Muscle of back (tissue), 13 donors: ENCODE measurements at places on chromosomes 16 and 17. TPM values are rescaled to one million over a fixed set of nuclear protein-coding genes. Genes with fewer than 3 reads are reported as not detected.

GRCh38 chr17:69093279-69093789, 32.6 kb upstream of the ABCA9 start:
- peak; percentile 51 for DNase-seq

DNA sequence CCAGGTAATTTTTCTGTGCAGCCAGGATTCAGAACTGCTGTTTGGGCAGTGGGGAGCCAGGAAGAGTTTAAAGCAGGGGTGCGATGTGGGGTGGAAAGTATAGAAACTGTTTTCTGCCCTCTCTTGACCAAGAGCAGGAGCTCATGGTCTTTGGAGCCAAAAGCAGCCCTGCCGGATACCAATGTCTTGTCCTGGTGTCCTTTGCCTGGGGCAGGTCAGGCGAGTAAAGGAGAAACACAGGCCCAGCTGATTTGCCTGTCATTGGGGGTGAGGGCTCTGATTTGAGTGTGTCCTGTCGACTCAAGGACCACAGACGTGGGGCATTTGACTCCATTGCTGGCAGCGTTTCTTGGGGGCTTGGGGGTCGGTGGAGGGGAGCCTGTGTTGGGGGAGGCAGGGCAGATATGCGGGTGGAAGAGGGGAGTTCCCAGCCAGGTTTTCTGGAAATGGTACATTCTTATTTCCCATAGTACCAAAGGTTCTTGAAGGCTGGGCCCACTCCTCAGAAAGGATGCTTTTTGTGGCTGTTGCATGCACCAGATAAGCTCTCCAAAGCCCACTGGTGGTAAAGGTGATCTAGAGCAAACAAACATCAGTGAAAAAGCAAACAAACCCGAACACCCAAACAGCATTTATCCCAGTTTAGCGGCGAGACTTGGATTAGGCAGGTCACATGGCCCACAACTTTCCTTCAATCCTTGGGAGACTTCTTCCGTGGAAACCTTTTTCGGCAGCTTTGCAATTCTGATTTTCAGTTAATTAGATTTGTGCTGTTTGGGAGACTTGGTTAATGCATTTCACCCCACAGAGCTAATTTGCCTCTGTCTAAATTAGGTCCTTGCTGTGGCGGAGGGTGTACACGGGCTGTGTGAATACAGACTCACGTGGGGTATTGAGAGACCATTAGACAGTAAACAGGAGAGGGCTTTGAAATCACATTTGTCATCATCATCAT, 59.0 kb downstream of the MSI2 start:
- DNase-seq: no peak

- DNase-seq: no peak
Measured at GRCh38 chr16:65497571-65497970, 375.7 kb upstream of the CDH11 start.

DNA sequence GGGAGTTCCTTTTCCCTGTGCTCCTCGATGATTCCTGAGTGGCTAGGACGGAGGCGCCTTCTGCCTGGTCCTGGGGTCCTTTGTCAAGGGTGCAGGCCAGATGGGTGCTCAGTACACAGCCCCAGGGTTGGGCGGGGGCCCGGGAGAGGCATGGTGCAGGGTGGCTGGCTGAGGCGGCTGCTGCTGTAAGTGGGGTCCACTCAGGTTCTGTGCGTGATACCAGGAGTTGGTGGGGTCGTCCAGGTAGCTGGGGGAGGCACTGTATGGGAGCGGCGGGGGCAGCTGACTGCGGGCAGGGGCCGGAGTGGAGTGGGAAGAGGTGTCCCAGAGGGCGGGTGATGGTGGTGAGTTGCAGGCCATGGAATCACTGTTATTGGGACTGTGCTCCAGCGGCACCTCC, 3.6 kb downstream of the DLX3 start:
- no peak for DNase-seq

GRCh38 chr16:67773099-67773498, 33.3 kb downstream of the RANBP10 start:
- no peak for DNase-seq

DNA sequence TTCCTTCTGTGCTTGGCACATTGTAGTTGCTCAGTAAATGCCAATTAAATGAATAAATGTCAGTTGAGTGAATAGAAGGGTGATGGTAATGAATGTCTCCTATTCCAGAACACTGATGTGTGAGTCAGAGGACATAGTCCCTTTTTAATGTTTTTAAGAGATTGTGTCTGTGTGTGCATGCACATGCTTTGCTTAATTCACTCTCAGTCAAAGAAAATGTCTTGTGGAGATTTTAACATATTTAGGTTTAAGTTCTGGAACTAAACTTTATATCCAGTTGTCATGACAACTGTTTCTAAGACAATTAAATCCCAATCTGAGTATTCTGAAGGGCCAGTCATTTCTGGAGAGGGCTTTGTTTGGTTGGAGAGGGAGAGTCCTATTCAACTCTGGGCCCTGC, 255.3 kb upstream of the CDH11 start:
- DNase-seq: no peak

GRCh38 chr16:6955303-6955702, 377.3 kb upstream of the RBFOX1 start:
- no peak for DNase-seq

DNA sequence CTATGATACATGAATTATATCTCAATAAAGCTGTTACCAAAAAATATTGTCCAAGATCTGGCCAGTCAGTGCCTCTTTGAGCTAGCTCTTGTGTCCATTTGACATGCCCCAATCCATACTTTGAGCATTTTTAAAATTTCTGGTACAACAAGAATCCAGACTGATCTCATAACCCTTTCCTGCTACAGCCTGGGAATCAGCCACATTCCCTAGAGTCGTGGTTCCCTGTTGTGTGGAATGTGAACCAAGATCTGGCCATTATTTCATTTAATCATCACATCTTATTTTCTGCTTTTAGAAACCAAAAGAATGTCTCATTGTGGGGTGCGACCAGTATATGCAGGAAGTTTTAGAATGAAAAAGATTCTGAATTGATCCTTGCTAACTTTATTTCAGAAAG, 34.3 kb upstream of the RPRML start:
- peak; percentile 31 for DNase-seq

DNA sequence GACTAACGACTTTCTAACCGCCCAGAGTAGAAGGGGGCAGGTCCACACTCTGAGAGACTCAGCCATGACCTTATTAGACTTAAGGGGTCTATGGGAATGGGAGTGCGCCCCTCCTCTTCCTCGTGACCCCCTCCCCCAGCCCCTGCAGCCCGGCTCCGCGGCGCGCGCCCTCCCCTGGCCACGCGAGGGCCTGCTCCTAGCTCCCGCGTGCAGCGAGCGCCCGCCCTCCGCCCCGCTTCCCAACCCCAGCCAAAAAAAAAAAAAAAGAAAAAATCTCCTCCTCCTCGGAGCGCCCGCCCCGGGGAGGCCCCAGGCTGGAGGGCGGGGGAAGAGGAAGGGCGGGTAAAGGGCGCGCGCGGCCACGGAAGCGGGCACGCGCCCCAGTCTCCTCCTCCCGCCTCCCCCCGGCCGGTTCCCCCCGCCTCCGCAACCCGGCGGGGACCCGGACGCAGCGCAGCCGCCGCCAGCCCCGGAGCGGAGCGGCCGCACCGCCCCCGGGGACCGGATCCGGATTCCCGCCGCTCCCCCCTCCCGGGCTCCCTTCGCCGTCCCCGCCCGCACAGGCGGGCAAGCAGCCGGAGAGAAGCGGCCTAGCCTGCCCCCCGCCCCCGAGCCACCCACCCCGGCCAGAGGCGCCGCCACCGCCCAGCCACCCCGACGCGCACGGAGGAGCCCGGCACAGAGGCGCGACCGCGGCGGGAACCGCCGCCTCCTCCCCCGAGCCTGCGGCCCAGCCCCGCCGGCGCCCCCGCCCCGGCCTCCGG, 949 bp downstream of the UBTF start:
- peak; percentile 96 for DNase-seq

- DNase-seq: no peak
Measured at GRCh38 chr17:12438212-12438611, 227.5 kb upstream of the MYOCD start.

DNA sequence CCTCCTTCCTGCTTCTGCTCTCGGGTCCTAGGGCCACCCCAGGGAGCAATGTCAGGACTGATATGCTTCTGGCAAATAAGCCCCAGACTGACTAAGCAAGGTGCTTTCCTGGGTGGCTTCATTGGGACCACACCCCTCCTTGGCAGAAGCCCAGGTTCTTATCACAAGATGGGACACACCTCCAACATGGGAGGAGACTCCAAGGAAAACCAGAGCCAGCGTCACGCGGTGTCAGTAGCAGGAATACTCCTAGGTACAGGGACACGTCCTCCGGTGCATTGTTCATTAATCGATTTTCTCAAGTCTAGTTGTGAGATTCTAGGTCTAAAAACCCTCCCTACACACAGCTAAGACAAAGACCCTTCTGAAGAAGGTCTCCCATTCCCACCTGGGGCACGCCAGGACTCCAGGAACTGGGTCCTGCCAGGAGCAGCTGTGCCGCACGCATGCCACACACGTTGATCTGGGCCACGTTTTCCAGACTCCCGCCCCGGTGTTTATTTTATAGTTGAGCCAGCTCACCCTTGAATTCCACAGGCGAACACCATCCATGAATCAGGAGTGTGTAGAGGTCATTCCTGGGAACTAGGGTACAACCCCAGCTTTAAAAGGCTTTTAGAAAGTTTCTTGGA, 30.8 kb downstream of the FA2H start:
- DNase-seq: no peak

- DNase-seq: no peak
Measured at GRCh38 chr17:17849845-17850373, 13.1 kb upstream of the SREBF1 start.

- no peak for DNase-seq
Measured at GRCh38 chr16:12300490-12300889, 324.0 kb downstream of the SNX29 start.

DNA sequence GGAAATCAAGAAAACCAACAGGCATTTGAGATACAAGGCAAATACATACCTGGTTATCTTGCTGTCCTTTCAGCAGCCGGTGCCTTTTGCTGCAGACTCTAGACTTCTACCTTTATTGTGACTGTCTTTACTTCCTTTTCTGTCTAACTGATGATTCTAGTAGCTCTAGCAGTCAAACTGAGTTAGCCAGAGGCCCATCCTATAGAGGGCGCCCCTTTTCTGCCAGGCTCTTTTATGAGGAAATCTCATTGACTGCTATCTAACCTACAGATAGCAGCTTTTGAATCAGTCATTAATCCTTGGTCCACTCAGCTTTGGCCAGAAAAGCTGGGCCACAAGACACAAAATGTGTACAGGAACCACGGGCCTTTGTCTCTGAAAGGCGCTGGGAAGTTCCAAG, 87.5 kb upstream of the WSB1 start:
- no peak for DNase-seq

DNA sequence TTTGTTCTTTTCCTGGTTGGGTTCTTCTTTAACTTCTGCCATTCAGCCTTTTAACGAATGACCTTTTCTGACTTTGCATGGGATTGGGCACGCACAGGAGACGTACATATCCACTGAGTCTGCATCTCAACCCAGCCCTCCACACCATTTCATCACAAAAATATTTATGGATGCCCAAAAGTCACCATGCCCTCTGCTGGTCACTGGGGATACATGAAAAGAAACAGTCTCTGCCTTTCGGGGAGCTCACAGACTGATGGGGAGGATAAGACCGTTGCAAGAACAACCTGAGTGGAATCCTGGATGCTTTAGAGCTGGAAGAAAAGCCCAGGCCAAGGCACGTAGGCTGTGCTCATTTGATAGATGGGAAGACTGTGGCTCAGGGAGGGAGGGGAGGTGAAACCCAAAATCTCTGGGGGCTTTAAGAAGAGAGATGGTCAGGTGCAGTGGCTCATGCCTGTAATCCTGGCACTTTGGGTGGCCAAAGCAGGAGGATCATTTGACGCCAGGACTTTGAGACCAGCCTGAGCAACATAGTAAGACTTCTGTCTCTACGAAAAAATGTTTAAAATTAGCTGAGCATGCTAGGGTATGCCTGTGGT, 7.9 kb upstream of the MT2A start:
- no peak for DNase-seq

GRCh38 chr17:69761767-69762321, 313.2 kb upstream of the KCNJ16 start:
- no peak for DNase-seq

DNA sequence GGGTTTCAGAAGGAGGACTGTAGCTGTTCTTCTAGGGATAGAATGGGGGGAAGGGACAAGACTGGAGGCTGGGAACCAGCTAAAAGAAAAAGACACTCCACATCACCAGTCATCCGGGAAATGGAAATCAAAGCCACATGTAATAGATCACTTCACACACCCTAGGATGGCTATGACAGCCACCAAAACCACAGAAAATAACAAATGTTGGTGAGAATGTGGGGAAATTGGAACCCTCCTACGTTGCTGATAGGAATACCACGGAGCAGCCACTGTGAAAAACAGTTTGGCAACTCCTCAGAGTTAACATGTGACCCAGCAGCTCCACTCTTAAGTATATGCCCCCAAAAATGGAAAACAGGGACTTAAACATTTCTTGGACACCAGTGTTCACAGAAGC, 2.3 kb downstream of the TLE7 start:
- no peak for DNase-seq

GRCh38 chr16:55411231-55411630, 67.8 kb upstream of the MMP2 start:
- DNase-seq: no peak

DNA sequence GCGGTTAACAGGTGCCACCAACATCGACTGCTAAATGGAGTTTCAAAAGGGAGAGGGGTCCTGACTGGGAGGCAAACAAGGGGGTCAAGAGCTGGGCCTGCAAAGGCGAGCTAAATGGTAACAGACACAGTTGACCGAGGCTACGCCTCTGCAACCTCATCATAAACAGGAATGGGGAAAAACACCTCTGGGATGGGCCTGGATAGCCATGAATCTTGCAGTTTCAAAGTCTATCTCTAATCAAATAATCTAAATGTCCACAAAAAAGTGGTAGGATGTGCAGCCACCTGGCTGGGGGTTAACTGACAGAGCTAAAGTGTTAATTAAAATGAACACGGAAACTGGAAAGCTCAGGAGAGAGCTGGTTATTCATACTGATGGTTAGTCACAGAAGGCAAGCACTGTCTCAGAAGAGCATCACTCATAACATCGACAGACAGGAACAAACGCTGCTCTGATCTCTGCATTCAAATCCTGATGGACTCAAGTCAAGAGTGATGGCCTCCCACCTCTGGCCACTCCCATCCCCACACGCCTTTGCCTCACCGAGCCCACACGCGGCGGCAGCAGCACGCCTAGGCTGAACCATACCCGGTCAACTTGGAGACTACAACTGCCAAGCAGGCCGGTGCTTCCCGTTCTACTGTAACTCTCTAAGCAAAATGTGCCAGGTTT, 56.3 kb downstream of the CREBBP start:
- DNase-seq: no peak

GRCh38 chr16:67040906-67041305, 12.0 kb downstream of the CBFB start:
- no peak for DNase-seq

DNA sequence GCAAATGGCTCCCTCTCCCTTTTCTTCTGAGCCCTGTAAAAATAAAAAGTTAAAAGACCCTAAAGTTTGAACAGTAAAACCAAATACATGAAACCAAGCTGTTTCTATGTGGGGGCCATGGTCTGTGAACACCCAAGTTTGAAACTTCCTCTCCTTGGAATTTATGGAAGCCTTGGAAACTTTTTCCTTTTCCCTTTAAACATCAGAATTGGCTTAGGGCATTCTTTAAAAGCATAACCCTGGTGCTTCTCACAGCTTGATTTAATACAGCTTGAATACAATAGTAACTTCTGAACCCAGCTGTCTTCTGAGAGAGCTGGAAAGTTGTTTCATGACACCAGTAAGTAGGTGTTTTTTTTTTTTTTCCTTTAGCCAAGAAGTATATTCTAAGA, 26.5 kb downstream of the NKD1 start:
- no peak for DNase-seq

The KLHL36 gene
- polyA plus RNA-seq: 14.1 TPM

The RFWD3 gene
- polyA plus RNA-seq: 16.2 TPM

The USP43 gene
- polyA plus RNA-seq: 0.82 TPM

The CACNA1H gene
- polyA plus RNA-seq: 36.9 TPM

The GAST gene
- polyA plus RNA-seq: not detected

The IL17C gene
- not detected for polyA plus RNA-seq
